ENCODE measurements at places on chromosomes 12 and 14. TPM values are rescaled to one million over a fixed set of nuclear protein-coding genes. Genes with fewer than 3 reads are reported as not detected.
A peak's percentile ranks its signal among the peaks of the same experiment; 100 is the strongest.

The PTPN6 gene
- 8.4 TPM for total RNA-seq

The RFLNA gene
- total RNA-seq, result 35.5 TPM

The GCN1 gene
- total RNA-seq, result 49.1 TPM

The GLT8D2 gene
- total RNA-seq, result 49.0 TPM

The IL22 gene
- not detected for total RNA-seq

- no peak for DNase-seq
Measured at GRCh38 chr12:42469355-42470175, 120.0 kb downstream of the PRICKLE1 start.

DNA sequence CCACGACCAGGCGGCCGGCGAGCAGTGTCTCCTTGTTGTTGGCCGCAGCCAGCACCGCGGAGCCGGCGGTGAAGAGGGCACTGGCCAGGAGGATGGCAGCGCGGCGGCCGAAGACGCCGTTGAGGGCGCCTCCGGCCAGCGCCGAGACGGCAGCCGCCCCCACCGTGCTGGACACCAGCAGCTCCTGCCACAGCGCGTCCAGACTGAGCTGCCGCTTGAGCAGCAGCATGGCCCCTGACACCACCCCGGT lies 691 bp downstream of the SLC2A13 start:
- no peak for DNase-seq

DNA sequence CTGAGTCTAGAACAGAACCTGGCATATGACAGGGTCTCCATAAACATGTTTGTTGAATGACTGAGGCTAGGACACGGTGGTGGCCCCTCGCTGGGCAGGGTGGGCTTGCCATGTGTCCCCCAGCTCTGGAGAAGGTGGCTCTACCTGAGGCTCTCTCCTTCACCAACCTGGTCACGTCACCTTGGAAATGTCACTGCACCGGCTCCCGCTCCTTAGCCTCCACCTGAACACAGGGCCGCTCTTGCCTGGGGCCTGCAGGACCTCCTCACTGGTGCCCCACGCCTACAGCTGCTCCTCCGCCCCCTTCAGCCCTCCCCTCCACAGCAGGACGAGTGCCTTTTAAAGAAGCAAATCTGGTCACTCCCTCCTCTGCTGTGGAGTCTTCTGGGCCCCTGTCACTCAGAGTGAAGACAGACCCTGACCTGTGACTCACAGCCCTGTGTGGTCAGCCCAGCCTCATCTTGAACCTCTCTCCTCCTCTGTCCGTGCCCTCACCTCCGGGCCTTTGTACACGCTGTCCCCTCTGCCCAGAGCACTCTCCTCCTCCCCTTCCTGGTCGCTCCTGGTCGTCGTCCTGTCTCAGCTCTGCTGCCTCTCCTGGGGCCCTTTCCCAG lies 81.0 kb downstream of the ADGRD1 start:
- no peak for DNase-seq

- DNase-seq, result no peak
Measured at GRCh38 chr14:84670796-84671195, 859.1 kb upstream of the FLRT2 start.

DNA sequence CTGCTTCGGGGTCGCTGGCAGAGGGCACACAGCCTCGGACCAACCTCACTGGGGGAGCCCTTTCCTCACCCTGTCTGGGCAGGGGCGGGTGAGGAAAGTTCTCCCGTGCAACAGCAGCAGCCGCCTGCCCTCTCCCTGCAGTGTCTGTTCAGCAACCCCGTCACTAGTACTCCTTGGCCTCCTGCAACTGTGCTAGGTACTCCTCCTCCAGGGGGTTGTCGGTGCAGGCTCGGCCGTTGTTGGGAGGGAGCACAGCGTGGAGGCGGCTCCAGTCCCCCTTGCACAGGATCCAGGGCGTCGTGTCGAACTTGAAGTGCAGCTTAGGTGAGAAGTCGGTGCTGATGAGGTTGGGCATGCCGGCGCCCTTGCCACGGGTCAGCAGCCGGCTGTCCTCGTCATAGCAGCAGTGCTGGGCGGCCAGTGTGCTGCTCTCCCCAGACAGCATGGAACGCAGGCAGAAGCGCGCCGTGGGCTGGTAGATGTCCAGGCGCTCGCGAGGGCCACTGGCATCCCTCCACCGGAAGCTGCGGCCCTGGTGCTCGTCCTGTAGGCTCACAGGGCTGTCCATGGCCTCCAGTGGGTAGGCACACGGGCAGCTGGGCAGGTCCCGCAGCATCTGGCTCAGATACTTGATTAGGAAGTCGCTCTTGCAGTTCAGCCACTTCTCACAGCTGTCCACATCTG lies 17.7 kb downstream of the AHSA1 start:
- no peak for DNase-seq

DNA sequence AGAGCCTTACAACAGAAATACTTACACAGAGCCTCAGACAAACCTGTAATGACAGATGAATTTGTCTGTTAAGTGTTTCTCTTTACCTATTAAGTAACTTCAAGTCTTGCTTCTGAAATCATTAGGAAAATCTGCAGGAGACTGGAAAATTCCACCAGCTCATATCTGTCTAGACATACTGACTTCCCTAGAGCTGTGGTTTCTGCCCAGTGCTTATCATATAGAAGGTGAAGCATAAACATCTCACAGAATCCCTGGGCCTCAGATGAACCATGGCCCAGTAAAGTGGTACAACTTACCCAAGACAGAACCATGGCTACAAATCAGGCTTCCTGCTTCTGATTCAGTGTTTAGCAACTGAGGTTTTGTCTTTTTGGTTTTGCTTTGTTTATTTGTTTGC lies 91.6 kb downstream of the EGLN3 start:
- DNase-seq, result no peak

DNA sequence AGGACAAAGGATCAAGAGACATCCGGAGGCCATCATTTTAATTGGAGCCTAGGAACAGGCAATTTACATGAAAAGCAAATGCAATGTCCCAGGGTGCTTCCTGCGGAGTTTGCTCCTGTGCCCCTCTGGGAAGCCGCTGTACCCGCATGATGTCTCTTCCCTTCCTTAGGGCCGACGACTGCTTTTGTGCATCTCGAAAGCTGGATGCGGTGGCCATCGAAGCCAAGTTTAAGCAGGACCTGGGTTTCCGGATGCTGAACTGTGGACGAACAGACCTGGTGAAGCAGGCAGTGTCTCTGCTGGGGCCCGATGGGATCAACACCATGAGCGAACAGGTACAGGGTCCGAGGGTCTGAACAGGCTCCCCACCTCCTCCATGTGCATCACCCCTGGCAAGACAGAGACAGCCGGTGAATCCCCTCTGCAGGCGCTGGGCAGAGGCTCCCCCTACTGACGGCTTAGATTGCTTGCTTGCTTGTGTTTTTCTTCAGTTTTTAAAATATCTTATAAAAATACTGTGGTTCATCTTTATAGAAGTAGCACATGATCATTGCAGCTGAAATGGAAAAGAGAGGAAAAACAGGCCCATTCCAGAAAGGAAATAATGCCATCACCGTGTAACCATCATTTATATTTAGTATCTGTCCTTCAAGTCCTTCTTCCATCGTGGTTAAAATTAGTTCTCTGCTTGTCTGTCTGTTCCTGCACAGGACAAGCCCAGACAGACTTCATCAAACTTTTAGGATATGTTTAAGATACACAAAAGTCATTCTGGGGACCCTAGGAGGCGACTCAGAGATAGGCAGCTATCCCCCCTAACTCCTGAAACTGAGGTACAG lies 75.4 kb upstream of the PWP1 start:
- DNase-seq, result peak; percentile 78
